ENCODE measurements at places on chromosomes 16 and 17.

DNA sequence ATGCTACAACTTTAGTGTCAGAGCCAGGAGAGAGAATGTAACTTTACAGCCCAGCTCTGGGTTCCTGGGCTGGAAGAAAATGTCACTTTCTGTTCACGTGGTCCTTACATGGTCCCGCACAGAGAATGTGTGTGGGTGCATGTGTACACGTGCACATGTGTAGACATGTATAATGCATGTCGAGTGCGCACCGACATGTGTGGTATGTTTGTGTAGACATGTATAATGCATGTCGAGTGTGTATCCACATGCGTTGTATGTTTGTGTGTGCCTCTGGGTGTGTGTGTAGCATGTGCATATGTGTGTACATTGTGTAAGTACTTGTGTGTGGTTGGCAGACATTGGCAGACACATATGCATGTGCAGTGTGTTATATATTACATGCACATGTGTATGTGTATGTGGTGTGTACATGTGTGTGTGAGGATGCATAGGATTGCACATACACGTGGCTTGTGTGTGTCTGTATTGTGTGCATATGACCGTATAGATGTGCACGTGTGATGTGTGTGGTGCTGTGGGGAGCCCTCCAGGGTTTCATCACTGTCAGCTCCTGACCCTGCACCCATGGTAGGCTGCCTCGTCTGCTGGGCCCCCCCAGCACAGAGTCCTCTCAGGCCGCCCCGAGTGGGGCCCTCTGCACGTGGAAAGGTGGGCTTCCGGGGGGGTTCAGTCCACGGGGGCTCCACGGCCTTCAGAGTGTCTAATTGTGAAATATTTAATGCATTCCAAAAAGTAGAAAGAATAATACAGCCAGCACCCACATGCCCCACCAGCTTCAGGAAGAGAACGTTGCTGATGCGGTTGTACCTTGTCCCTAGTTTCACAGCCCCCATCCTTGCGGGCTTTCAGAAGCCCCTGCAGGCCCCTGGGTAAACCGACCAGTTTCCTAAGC, 214.2 kb upstream of the GSE1 start:
- DNase-seq = no peak

DNA sequence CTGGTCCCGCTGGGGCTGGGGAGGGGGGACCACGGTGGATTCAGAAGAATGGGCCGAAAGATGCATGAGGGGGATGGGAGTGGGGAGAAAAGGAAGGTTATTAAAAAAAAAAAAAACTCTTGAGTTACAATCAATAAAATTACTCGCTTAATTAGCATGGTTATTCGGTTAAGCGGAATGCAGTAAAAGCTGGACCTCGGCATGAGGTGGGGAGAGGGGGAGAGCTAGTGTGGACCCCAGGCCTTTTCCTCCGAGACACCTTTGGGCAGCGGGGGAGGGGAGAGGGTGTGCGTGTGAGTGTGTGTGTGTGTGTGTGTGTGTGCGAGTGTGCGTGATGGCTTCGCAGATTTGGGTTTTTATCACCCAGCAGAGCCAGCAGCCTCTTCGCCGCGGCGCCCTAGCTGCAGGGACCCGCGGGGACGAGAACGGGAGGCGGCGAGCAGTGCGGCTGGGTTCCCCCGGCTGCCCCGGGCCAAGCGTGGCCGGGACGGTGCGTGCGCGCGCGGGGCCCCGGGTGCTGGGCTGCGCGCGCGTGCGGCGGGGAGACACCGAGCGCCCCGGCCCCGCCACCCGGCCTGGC, 3.7 kb downstream of the BAHCC1 start:
- no peak for DNase-seq

- DNase-seq = no peak
Measured at GRCh38 chr17:53093391-53093790, 729.3 kb upstream of the KIF2B start.

DNA sequence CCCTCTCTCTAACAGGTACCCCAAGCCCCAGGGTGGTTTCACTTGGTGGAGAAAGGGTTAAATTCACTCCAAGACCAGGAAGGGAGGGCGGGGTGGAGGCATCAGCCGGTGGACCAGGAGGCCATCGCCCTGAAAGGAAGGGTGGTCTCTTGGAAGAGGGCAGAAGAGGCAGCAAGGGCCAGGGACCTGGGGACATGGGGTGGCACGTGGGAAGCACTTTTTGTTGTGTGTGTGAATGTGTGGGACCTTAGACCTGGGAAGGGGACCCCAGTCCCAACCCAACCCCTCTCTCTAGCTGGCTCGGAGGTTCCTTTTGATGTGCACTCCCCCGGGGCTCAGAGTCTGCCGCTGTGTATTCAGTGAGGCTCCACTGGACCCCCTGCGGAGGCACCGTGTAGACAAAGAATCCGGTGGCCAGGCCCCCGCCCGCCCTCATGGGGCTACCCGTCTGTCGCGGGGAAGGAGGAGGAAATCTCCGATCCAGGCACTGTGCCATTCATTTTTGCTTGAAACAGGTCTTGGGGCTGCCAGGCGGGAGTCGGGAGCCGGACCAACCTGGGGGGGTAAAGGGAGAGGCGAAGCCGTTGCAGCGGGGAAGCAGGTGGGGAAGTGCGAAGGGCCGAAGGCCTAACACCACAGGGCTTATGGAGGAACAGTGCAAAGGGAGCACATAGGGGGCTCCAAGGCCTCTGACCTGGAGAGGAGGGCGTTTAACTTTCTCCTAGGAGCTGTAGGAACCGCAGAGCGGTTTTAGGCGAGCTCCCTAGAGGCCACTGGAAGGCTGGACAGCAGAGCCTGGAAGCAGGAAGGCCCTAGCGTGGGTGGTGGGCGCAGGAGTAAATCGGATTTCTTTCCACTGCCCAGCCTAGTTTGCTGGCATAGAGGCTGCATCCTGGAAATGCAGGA, 3.2 kb upstream of the WNT3 start:
- DNase-seq = no peak

DNA sequence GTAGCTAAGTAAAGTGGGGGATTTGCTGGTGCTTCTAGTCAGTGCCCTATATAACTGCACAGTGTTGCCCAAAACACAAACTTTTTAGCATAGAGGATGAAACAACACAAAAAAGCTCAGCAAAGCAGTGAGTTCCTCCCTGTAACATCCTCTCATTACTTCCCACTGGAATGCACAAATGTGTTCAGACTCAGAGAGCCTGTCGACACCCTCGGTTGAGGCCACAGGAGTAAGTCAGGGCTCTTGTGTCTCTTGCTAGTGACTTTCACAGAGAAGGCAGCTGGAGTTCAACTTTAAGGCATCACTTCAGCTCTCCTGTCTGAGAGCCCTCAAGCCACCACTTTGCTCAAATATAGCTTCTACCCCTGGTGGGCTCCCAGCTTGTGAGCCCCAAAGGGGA, 107.2 kb upstream of the NETO2 start:
- DNase-seq = no peak

- DNase-seq = no peak
Measured at GRCh38 chr16:79560318-79560717, 40.2 kb downstream of the MAF start.

DNA sequence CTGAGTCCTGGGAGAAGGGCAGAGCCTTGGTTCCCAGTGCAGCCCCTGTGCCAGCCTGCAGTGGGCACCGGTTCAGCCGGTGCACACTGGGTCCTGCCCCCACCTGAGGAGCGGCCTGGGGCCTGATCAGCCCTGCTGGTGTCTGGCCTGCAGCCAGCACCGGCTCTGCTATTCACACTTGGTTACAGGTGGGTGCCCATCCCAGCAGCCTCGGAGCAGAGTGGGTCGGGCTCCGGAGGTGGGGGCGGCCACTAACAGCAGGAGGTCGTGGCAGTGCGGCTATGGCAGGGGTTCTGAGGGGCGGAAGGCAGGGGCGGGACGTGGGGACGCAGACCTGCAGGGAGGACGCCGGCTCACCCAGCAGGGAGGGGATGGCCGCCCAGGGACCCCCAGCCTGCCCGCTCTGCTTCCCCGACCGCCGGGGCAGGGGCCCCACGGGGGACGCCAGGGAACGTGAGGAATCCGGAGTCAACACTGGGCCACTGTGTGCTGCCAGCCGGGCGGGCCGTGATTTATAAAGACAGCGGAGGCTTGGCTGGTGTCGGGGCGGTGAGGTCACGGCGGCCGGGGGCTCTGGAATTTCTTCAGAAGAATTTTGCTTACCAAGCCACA, 20.3 kb downstream of the METRNL start:
- DNase-seq = no peak

GRCh38 chr17:65527857-65528591, 33.4 kb downstream of the AXIN2 start:
- DNase-seq = no peak

DNA sequence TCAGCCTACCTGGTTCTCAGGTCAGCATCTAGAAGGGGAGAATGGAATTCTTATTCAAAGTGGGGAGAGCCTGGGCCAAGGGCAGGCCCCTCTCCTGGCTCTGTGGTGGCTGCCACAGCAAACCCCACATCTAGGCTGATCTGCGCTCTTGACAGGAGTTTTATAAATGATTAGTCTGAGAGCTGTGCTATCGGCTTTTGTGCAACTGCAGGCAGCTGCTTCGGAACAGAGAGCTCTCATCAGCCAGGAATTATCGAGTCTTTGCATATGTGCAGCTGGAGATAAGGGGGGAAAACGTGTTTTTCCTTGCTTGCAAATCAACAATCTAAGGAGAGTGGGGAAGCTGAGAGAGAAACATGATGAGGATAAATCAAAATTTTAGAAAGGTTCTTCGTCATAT, 91.7 kb downstream of the HS3ST3A1 start:
- DNase-seq = no peak

DNA sequence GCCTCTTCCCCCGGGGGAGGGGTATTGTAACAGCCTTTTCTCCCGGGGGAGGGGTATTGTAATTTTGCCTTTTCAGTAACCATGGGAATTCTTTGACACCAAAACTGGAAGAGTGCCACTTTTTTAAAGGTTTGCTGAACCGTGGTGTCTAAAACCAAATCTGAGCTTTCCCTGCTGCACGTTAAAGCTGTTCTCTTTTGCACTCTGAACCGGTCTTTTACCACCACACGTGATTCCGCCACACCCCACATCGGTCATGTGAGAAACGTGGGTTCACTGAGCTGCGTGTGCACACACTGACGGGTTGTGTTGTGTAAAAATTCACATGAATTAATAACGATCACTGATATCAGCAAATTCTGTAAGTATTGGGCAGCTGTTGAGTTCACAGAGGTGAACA, 9.2 kb upstream of the ACSF3 start:
- DNase-seq = no peak

All from CD4-positive, alpha-beta T cell treated with Interleukin-6 at 100 ng/mL for 8 hours (primary cell).